ENCODE measurements at places on chromosomes 2 and 18.

- DNase-seq, result no peak
These were observed 163.4 kb downstream of the VWC2L start for GRCh38 chr2:214574084-214574781.

DNA sequence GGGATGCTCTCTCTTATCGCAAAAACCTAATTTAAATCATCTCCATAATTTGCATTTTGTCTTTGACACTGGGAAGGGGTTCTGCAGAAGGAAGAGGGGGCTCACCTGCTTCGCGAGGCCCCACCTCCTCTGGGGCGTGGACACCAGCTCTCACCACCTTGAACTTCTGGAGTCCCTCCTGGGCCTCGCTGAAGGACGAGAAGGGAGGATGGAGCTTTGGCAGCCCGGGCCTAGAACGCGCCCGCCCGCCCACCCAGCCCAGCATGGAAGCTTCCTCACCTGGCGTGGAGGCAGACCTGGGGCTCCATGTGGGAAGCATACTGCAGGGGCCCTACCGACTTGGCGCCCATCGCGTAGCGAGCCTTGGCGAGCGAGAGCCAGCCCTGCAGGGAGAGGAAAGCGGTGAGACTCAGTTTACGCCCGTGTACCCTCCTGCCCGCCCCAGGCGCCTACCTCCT lies 1.1 kb upstream of the IMP4 start:
- DNase-seq, result no peak

DNA sequence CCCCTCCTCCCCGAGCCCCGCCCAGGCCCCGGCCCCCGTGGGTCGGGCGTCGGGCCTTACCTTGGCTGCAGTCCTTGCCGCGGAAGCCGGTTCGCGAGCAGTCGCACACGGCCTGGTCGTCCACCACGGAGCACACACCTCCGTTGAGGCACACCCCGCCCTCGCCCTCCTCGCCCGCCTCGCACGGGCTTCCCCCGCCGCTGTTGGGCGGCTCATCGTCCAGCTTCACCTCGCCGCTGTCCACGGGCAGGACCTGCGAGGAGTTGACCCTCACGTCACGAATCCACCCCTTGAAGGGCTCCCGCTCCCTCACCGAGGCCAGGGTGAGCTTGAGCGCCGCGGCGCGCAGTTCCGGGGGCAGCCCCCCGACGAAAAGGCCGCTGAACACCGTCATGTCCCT lies 4.5 kb downstream of the NRXN1 start:
- no peak for DNase-seq

- no peak for DNase-seq
These were observed 112.2 kb upstream of the TACR1 start for GRCh38 chr2:75311521-75311920.

DNA sequence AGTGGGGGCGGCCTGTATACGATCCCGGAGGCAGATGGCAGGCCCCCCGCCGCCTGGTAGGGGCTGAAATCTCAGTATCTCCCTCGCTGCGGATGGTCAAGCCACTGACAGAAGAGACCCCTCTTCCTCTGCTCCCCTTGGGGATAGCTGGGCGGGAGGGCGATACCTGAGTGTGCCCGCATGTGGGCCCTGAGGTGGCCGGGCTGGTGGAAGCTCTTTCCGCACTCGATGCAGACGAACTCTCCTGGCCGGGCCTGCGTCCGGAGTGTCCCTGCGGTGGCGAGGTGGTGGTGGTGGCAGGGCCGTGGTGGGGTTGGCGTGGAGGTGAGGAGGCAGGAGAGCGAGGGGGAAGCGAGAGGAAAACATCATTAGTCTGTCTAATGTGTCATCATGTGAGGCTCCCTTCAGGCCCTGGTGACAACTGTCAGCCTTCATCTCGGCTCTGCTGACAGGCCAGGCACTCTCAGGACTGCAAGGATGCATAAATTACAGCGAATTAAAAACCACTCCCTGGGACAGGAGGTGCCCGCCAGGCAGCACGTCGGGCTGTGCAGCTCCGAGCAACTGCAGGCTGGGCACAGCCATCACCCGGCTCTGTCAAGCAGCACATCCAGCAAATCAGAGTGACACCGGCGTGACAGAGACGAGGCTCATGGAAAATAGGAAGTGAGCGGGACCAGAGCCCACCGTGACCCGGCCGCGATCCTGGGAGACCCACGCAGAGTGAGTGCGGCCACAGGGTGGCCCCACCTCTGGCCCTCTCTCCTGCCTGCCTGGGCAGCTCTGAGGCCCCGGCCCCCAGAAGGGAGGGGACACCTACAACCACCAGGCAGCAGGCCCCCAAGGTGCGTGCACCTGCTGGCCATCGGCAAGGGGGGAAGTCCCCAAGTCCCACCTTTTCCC lies 123.5 kb downstream of the ZNF516 start:
- DNase-seq, result no peak

GRCh38 chr2:43840965-43841364 lies 2.2 kb downstream of the ABCG8 start:
- no peak for DNase-seq

DNA sequence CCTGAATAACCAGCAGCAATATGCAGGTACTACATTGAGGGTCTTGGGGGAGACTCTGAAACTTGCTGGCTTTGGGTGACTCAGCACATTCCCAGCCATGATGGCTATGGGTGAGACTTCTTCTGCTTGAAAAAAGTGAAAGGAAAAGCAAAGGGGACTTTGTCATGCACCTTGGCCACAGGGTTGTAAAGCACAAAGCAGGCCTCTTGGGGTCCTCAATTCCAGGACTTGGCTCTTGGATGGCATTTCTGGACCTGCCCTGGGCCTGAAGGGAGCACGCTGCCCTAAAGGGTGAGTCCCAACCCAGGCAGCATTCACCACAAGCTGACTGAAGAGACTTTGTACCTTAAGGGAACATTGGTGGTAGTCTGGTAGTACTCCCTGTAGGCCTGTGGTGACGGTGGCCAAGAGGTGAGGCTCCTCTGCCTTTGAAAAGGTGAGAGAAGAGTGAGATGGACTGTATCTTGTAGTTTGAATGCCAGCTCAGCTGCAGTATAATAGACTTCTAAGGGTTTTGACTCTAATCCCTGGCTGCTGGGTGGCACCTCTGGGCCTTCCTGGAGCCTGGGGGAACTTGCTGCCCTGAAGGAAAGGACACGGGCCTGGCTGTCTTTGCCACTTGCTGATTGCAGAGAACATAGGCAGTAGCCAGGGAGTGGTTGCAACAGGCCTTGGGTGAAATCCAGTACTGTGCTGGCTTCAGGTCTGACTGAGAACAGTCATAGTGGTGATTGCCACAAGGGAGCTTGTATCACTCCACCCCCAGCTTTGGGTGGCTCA lies 36.5 kb upstream of the CYTIP start:
- DNase-seq, result peak; percentile 76

DNA sequence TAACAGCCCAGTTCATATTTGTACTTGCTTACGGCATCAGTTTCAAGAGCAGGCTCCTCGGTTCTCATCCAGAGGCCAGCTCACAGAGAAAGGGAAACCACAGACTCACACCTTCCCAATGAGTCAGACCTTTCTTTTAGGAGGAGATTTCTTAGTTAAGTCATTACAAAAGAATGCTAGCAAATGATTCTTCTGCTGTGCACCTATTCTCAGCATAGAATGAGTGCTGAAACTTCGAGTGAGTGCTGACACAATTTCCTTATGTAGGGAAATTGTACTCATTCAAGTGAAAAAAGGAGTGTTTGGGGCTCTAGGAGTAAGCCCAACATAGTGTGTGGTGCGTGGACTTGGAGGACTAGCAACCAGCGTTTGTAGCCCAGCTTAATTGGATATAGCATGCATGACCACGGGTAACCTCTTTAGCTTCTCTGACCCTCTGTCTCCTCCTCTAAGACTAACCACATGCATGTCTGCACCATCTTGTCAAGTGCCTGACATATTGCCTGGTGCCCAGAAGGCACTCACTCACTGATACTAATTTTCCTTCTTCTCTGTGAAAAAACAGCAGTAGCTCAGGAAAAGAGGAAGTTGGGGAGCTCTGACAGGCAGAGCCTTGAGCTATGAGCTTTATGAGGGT lies 87.0 kb downstream of the ALPK2 start:
- peak; percentile 93 for DNase-seq

DNA sequence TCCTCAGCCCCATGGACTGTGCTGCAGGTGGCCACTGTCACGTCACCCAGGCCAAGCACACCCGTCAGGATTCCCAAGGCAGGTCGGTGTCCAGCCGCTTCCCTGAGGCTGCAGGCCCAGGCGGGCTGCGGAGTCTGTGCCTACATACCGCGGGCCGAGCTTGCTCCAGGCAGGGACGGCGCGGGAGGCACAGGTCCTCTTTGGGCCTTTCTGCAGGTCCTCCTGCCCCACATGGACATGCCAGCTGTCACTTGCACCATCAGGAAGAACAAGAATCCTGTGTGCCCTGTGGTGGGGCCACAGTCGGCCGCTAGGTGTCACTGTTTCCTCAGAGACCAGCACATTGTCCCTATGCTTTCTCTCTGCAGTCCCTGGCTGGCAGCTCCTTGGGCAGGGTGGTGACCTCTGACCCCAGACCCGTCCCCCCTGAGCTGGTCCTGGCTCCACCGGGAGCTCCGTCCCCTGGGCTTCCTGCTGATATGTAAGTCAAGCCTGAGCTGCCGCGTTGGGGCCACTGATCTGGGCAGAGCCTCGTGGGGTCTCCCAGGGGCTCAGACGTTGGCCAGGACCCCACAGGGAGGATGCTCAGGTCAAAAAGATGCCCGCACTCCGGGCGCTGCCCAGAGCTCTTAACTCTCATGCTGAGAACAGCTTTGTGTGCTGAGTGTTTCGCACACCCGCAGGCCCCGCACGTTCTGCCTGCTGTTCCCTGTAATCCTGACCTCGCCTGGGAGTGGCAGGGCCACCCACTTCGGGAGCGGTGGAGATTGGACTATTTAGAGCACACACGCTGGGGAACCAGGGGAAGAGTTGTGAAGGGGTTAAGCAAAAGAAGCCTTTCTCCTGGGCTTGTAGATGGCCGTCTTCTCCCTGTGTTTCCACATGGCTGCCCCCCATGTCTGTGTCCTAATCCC lies 17.3 kb upstream of the AGXT start:
- peak; percentile 35 for DNase-seq

- no peak for DNase-seq
These were observed 29.7 kb downstream of the CNDP1 start for GRCh38 chr18:74563999-74564398.

DNA sequence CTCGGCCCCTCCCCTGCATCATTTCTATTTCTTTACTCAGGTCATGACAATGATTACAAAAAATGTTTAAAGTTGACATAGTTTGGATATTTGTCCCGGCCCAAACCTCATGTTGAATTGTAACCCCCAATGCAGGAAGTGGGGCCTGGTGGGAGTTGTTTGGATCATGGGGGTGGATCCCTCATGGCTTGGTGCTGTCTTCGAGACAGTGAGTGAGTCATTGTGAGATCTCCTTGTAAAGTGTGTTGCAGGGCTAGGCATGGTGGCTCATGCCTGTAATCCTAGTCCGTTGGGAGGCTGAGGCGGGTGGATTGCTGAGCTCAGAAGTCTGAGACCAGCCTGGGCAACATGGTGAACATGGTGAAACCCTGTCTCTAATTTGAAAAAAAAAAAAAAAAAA lies 9.2 kb upstream of the MAP4K4 start:
- no peak for DNase-seq

GRCh38 chr2:200422071-200422470 lies 87.8 kb downstream of the KCTD18 start:
- DNase-seq, result no peak

DNA sequence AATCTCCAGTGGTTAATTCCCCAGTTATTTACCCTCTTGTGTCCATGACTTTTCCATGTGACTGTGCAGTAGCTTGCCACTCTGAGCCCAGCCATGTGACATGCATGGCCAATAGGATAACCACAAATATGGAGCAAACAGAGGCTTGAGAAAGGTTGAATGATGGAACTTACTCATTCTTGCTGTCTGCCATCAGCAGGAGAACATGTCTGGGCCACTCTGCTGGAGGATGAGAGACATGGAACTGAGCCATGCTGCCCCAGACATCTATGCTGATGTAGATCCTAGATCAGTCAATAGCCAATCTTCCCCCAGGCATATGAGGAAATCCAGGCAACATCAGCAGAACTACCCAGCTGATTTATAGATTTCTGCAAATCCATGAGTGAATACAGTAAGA lies 992.3 kb upstream of the FANCL start:
- DNase-seq, result no peak

DNA sequence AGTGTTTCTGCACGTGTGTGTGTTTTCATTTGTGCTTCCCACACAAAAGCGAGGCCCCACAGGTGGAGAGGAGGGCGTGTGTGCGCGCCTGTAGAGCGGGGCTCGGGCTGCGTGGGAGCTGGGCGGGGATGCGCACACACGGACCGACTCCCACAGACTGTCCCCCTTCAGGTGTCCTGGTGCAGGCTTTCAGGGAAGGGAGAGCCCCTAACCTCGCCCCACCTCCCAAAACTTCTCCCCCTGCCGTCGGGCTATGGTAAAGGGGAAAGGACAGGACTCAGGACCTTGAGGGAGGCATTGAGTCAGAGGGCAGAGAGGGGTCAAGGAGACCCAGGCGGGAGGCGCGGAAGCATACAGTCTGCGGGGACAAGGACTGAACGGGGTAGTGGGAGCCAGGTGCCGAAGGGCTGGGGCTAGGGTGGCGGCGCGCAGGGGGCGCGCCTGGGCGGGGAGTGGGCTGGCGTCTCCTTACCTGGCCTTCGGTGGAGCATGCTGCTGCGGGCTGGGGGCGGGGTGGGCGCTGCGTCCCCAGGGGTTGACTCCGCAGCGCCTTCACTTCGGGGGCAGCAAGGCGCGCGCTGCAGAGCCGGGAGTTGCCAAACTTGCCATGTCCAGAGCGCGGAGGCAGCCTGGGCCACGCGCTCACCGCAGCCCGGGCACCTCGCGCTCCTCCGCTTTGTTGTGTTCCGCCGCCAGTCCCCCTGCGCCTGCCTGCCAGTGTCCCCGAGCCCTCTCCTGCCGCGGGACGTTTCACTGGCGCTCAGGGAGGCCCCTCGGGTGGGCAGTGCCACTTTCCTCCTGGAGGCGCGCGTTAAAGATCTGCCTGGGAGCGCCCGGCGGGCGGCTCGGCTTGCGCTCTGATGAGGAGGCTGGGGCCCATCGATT lies 302.0 kb downstream of the NCKAP5 start:
- DNase-seq, result no peak

DNA sequence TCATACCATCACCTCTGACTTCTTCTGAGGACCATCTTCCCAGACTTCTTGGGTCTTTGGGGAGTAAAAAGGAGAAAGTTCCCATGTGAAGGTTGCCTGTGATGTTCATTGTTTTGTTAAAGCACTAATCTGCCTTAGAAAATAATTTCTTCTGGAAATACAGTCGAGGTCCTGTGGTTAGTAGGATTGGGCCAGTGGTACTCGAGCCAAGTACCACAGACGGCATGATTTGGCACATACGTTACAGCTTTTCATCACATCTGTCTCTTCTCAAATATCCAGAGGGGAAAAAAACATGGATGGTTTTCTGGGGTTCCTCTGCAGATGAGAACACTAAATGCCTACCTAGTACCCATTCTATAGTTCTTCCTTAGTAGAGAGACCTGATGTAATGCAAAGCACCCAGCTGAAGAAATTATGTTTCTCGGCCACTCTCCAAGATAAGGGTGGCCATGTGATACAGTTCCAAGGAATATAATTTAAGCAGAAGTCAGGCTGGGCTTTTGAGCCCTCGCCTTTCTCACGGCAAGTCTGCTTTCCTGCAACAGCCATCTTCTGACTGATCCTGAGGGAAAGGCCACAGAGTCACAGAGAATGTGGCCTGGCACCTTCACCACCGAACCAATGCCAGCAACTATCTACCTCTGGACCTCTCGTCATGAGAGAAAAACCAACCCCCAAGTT lies 161.0 kb downstream of the RNF152 start:
- DNase-seq, result no peak

Data from AG09309 (cell line).